ENCODE measurements at places on chromosomes 16 and 17. TPM values are rescaled to one million over a fixed set of nuclear protein-coding genes. Genes with fewer than 3 reads are reported as not detected.

The CNGB1 gene
- total RNA-seq: 0.49 TPM

The MT1H gene
- not detected for total RNA-seq

The RNF222 gene
- not detected for total RNA-seq

The KRTAP9-4 gene
- not detected for total RNA-seq

The DNAI2 gene
- not detected for total RNA-seq

The SPIRE2 gene
- total RNA-seq: 4.9 TPM

The TP53TG3 gene
- total RNA-seq: 0.66 TPM

The LCMT1 gene
- 39.9 TPM for total RNA-seq

The ALOX15B gene
- 0.20 TPM for total RNA-seq

The C17orf78 gene
- not detected for total RNA-seq

The C17orf67 gene
- total RNA-seq: 1.4 TPM

The PRSS22 gene
- 1.5 TPM for total RNA-seq

The MT1M gene
- not detected for total RNA-seq

The NOTUM gene
- total RNA-seq: 0.53 TPM

The STH gene
- total RNA-seq: not detected

The KRT31 gene
- total RNA-seq: not detected

The NUPR1 gene
- 11.2 TPM for total RNA-seq

The LITAFD gene
- total RNA-seq: not detected

The SLC5A11 gene
- 0.24 TPM for total RNA-seq
